ENCODE measurements at places on chromosomes 1 and 21. TPM values are rescaled to one million over a fixed set of nuclear protein-coding genes. Genes with fewer than 3 reads are reported as not detected.

Gene WNT9A
- 10.8 TPM for total RNA-seq

Gene CR1
- 0.26 TPM for total RNA-seq

Gene BRDT
- total RNA-seq = not detected

Gene S100A9
- not detected for total RNA-seq

Gene CASQ1
- not detected for total RNA-seq

Gene SLC2A5
- total RNA-seq = not detected

Gene IVL
- total RNA-seq = not detected

Gene CCDC181
- not detected for total RNA-seq

Gene LCE3E
- total RNA-seq = not detected

Gene TFF2
- not detected for total RNA-seq

Gene RPE65
- not detected for total RNA-seq

All from MG63 (cell line).